GF-D8 (cell line): ENCODE measurements at places on chromosomes 12 and 14.
A peak's percentile ranks its signal among the peaks of the same experiment; 100 is the strongest.

- DNase-seq = no peak
Measured at GRCh38 chr14:73778736-73779135, 64.6 kb upstream of the PNMA1 start.

- no peak for DNase-seq
Measured at GRCh38 chr12:6782850-6783566, 6.3 kb upstream of the CD4 start.

- DNase-seq = no peak
Measured at GRCh38 chr12:64701283-64701682, 57.9 kb downstream of the GNS start.

DNA sequence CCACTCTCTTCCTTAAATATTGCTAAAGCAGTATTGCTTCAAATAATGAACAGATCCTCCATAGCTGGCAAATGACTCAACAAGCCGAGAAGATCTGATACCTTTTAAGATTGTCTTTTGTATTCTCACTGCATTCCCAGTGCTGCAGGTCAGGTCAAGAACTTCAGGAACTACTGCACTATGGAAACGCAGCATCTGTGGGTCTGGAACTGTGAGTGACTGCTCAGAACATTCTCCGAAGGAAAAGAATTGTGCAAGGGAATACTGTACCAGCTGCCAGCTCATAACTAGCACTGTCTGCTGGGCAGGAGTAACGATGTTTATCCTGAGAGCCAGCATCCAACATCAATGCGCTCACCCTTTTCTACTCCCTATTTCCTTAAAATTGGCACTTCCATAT, 348.0 kb upstream of the SOX5 start:
- DNase-seq = no peak

GRCh38 chr12:105641749-105642148, 311.3 kb downstream of the C12orf75 start:
- DNase-seq = no peak

- no peak for DNase-seq
Measured at GRCh38 chr12:105294886-105295479, 35.5 kb upstream of the C12orf75 start.

DNA sequence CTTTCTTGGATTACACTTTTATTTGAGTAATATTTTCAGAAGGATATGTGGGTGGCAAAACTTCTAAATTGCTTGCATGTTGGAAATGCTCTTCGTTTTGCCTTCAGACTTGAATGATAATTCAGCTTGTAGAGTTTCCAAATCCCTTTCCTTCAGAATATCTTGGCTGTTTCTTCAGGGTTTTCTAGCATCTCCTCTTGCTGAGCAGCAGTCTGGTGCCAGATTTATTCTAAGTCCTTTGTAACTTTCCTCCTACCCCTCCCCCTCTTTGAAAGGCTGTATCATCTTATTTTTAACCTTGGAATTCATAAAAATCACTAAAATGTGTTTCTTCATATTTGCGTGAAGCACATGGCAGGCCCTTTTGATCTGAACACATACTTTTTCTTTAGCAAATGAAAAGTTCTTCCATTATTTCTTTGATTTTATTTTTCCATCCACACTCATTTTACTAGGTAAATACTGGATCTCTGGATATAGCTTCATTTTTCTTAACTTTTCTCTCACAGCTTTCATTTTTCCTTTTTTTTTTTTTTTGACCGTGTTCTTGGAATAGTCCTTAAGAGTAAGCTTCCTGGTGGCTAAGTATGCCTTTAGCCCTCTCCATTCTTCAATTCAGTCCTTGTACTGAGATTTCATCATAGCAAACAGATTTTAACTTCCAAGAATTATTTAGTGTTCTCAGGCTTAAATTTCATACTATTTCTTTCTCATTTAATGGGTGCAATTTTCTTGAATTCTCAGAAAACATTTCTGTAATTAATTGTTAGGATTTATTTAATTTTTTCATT, 102.0 kb downstream of the SLC38A4 start:
- DNase-seq = no peak

DNA sequence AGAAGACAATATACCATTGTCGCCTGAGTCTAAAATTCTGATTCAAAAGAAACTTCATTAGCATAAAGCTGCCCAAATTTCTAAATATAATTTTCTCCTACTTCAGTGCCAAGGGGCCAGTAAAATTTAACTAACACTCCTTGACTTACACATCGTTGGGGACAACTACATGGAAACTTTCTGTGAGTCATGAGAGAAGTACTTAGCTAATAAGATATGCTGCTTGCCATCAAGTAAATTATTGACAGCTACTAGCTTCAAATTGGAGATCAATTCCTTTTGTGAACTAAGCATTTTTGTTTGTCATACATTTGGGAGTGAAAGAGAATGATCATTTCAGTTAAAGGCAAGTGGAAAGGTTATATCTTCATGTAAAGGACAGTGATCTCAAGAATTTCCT, 373.3 kb downstream of the MDGA2 start:
- DNase-seq = no peak

DNA sequence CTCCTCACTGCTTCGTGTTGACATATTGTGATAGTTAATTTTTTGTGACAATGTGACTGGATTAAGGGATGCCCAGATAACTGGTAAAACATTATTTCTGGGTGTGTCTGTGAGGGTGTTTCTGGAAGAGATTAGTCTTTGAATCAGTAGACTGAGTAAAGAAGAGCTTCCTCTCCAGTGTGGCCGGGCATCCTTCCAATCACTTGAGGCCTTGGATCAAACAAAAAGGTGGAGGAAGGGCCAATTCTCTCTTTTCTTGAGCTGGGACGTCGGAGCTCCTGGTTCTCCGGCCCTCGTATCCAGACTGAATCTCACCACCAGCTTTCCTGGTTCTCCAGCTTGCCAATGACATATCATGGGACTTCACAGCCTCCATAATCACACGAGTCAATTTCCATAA, 240.4 kb downstream of the CHST11 start:
- no peak for DNase-seq

GRCh38 chr12:124893792-124894516, 20.5 kb downstream of the UBC start:
- no peak for DNase-seq

DNA sequence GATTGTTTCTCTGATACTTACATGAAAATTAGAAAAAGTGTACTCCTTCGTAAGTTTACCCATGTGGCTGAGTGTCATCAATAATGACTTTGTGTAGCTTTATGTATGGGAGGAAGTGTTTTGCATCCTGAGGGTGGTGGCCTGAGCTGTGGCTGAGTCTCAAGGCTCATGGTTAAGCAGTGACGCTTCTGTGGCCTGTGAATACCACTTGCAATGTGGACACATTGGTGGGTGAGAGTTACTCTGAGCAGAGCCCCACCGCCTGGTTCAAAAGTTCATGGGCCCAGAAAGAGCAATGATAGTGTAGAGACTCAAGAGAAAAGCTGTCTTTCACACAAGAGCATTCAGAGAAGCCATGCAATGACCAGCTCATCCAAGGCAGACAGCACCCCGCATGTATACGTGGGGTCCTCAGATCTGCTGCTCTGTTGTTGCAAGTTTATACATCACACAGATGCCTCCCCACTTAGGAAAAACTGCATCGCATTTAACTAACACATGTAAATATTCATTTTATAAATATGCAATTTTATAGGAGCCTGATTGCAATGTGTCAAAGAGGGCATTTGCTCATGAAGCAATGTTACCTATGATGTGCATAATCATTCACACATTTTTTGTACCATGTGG, 55.1 kb upstream of the FRMD6 start:
- DNase-seq = no peak

DNA sequence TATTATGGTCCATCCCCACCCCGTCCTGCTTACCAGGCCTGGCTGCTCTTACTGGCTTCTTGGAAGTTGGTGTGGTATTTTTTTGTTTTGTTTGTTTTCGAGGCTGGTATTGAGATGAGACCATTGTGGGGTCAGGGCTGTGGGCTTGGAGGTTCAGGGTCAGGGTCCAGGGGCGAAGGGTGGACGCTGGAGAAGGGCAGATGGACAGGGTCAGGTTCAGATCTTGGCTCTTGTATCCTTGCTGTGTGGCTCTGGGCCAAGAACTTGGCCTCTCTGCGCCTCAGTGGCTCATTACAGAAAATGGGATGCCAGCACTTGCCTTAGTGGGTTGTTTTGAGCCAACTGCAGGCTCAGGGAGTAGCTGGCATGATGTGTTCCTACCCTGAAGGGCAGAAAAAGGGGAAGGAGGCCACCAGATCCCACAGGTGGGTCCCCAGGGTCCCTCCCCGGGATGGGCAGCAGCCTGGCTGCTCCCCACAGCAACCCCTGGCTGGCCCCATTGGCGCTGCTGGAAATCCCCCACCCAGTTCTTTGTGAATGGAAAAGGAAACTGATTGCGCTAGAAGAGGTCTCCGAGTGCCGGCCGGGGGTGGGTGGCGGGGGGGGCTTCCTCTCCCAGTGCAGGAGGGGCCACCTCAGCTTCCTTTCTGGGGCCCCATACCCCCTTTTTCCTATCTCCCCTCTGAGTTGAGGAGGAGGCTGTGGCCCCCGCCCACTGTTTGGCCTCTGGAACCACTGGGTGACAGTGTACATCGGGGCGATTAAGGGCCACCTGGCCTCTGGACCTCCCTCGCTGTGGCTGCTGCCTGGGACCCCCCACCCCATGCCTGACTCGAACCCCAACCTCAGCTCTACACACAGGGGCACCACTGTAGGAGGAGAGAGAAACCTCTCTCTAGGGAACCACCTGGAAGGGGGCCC, 25.0 kb downstream of the SH2B3 start:
- peak; percentile 77 for DNase-seq

GRCh38 chr14:82502043-82502442, 968.4 kb upstream of the SEL1L start:
- DNase-seq = no peak

GRCh38 chr12:27998170-27998569, 25.6 kb upstream of the PTHLH start:
- DNase-seq = no peak

GRCh38 chr12:27236498-27236897, 7.6 kb upstream of the STK38L start:
- DNase-seq = peak; percentile 83

GRCh38 chr12:78559416-78559815, 305.2 kb upstream of the SYT1 start:
- no peak for DNase-seq

DNA sequence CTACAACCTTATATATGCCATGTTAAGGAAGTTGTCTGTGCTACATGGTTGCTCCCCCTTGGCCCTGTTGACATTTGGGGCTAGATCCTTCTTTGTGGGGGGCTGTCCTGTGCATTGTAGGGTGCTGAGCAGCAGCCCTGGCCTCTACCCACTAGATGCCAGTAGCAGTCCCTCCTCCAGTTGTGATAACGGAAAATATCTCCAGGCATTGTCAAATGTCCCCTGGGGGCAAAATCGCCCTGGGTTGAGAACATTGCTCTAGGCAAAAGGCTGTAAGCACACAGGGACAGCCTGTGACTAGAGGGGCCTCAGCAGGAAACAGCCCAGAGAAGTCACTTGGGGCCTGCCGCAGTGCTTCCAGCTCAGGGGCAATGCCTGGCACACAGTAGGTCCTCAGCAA, 1100.3 kb downstream of the BCL11B start:
- DNase-seq = no peak

- no peak for DNase-seq
Measured at GRCh38 chr12:11758087-11758486, 108.6 kb downstream of the ETV6 start.

GRCh38 chr12:29713729-29714128, 70.0 kb downstream of the TMTC1 start:
- DNase-seq = no peak

DNA sequence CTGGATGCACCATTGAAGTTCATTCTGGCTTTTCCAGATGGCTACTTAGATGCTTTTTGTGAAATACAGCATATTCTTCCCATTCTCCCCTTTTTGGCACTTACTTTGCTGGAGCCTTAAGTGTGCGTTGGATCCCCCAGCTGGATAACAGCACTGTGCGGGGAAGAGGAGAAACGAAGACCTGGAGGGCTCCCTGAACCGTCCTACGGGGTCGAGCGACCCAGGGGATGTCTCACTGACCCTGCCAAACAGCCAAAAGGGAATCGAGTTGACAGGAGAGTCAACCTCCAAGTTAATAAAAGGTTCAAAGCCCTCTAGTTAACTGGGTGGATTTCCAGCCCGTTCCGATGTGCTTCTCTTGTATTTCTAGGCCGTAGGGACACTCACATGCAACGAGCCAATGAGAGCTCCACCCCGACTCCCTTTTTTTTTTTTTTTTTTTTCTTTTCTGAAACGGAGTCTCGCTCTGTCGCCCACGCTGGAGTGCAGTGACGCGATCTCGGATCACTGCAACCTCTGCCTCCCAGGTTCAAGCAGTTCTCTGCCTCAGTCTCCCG, 1.0 kb upstream of the CAMKK2 start:
- DNase-seq = no peak

DNA sequence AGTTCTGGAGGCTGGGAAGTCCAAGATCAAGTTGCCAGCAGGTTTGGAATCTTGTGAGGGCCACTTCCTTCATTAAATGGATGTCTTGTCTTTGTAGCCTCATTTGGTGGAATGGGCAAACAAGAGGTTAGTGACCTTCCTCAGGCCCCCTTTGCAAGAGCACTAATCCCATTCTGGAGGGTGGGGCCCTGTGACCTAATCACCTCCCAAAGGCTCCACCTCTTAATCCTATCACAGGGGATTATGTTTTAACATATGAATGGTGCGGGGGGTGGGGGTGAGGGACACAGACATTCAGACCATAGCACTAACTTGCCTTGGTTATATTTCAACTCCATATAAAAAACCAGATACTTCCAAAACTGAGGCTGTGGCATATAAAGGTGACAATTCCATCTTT, 59.9 kb upstream of the PPP4R3A start:
- no peak for DNase-seq

DNA sequence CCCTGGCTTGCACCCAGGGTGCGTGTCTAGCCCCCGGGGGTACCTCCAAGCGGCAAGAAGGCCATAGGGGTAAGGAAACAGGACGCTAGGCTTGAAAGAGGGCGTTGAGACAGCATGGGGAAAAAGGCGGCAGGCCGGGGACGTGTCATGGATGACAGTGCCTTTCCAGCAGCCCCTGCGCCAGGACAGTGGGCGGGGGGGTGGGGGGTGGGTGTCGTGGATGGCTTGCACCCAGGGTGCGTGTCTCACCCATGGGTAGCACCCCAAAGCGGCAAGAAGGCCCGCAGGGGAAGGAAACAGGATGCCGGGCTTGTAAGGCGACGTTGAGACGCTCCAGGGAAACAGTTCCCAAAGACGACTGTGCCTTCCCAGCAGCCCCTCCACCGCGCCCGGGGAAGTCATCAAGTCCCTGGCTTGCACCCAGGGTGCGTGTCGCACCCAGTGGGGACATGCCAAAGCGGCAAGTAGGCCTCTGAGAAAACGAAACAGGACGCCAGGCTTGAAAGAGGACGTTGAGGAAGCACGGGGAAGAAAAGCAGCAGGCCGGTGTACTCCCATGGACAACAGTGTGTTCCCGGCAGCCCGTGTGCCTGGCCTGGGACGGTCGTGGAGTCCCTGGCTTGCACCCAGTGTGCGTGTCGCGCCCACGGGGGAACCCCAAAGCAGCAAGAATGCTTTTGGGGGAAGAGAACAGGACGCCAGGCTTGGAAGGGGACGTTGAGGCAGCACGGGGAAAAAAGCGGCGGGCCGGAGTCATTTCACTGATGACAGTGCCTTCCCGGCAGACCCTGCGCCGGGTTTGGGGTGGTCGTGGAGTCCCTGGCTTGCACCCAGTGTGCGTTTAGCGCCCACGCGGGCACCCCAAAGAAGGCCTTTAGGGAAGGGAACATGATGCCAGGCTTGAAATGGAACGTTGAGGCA, 163.5 kb upstream of the ALG10B start:
- no peak for DNase-seq

GRCh38 chr12:77421152-77421551, 355.8 kb upstream of the E2F7 start:
- no peak for DNase-seq
